Right lung (tissue), 10 donors: ENCODE measurements at places on chromosomes 7 and 10. TPM values are rescaled to one million over a fixed set of nuclear protein-coding genes. Genes with fewer than 3 reads are reported as not detected.

The SLC35G1 gene
- 7.2 TPM for polyA plus RNA-seq

The SPDYE1 gene
- polyA plus RNA-seq, result 2.1 TPM

The TMEM130 gene
- 0.20 TPM for polyA plus RNA-seq

The SGPL1 gene
- 50.4 TPM for polyA plus RNA-seq

The EIF5AL1 gene
- 3.1 TPM for polyA plus RNA-seq

The C10orf67 gene
- polyA plus RNA-seq, result 0.39 TPM

The TMEM140 gene
- polyA plus RNA-seq, result 19.0 TPM

The ADAMTS14 gene
- 5.4 TPM for polyA plus RNA-seq

The CTNNA3 gene
- polyA plus RNA-seq, result 5.1 TPM

The SORBS1 gene
- 31.5 TPM for polyA plus RNA-seq

The TWIST1 gene
- polyA plus RNA-seq, result 0.46 TPM

The AKR1C1 gene
- 11.2 TPM for polyA plus RNA-seq

The INMT gene
- 15.2 TPM for polyA plus RNA-seq

The TMEM178B gene
- 4.8 TPM for polyA plus RNA-seq

The GNAT3 gene
- not detected for polyA plus RNA-seq

The SYCE1 gene
- polyA plus RNA-seq, result not detected

The GIMAP7 gene
- polyA plus RNA-seq, result 32.9 TPM

The MOGAT3 gene
- 0.15 TPM for polyA plus RNA-seq

The SPDYE2 gene
- polyA plus RNA-seq, result 14.3 TPM

The ZNF735 gene
- not detected for polyA plus RNA-seq

The HOXA3 gene
- 44.1 TPM for polyA plus RNA-seq

The AKR1C4 gene
- polyA plus RNA-seq, result not detected

The PRSS37 gene
- polyA plus RNA-seq, result 0.89 TPM

The FAM237B gene
- polyA plus RNA-seq, result 0.25 TPM

The ESYT2 gene
- polyA plus RNA-seq, result 36.8 TPM

The PAPOLB gene
- polyA plus RNA-seq, result 0.05 TPM

The TMED4 gene
- polyA plus RNA-seq, result 93.4 TPM

The ALOX5 gene
- polyA plus RNA-seq, result 1.6 TPM

The ANK3 gene
- 35.4 TPM for polyA plus RNA-seq

The MYO1G gene
- polyA plus RNA-seq, result 1.8 TPM

The ZNF853 gene
- polyA plus RNA-seq, result 15.3 TPM

The LRRC18 gene
- polyA plus RNA-seq, result 1.1 TPM

The IRF5 gene
- 4.3 TPM for polyA plus RNA-seq

The PPP1R17 gene
- not detected for polyA plus RNA-seq

The ITGB8 gene
- 3.7 TPM for polyA plus RNA-seq
